ENCODE measurements at places on chromosomes 16 and 17.

DNA sequence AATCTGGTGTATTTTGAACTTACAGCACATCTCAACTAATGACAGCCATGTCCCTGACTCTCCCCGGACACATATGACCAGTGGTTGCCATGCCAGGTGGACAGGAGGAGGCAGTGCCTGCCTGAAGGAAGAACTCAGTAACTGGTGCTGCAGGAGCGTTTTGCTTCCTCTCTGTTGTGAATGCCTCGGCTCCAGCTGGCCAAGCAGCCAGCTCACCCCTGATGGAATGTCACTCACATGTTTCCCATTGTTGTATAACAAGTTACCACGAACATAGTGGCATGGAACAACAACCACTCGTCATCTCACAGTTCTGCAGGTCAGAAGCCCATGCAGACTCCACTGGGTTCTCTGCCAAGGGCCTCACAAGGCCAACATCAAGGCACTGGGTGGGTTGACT is 20.1 kb upstream of the IRF8 start:
- DNase-seq: no peak

DNA sequence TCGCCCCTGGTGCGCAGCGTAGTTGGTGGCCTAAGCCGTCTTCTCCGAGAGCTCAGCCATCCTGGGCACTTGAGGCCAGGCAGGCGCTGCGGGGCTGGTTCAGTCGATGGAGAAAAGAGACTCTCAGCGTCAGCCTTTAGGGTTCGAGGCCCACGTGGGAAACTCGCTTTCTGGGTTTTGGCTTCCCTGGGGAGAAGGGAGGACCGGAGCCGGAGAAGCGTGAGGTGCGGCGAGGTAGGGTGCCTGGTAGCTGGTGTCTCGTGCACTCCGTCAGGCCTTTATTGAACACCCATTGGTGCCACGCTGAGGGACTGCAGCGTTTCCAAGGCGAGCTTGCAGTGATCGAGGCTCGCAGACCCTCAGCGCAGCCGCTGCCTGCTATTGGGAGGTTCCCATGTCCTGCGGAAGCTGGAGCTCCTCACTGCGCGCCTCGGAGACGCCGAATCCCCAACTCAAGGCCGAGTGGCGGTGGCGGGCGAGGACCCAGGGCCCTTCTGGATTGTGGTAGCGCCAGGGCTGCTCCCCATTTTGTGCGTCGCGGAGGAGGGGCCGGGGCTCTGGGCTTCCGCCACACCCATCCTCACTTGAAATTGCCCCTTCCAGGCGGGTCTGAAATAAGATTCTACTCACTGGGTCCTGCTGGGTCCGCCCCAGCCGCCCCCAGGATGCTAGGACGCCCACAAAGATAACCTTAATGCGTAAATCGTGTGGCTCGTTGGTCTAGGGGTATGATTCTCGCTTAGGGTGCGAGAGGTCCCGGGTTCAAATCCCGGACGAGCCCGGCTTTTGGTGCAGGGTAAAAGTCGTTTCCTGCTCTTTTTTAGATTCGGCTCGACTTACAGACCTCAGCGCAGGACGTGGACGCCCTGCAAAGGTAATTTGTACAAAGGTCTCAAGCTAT is 1.2 kb downstream of the OR1F1 start:
- DNase-seq: no peak

DNA sequence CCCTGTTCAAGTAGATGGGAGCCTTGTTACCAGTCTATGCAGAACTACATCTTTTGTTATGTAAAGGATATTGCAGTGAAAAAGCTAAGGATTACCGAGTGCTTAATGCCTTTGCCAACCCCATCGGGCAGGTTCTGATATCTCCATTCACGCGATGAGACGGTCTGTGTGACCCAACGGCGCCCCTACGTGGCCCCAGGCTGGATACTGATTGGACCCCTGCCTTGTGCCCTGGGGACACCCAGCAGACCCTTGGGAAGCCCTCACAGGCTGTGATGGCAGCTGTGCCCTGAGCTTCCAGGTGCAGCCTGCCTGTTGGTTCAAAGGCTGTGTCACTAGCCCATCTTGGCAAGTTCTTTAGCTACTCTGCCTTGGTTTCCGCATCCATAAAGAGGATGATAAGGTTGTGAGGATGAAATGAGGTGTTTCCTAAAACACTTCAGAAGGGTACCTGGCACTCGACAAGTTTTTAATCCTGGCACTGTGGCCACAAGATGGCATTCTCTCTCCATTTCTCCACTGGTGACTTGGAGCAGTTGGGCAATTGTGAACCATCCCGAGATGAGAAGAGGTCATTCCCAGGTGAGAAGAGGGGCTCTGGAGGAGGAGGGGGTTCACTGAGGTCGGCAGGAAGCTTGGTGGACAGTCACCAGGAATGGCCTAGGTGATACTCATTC is 33.6 kb downstream of the HAPSTR1 start:
- no peak for DNase-seq

GRCh38 chr17:27402943-27403342 is 53.3 kb upstream of the KSR1 start:
- no peak for DNase-seq

GRCh38 chr16:17474572-17474971 is 3.8 kb upstream of the XYLT1 start:
- DNase-seq: no peak

DNA sequence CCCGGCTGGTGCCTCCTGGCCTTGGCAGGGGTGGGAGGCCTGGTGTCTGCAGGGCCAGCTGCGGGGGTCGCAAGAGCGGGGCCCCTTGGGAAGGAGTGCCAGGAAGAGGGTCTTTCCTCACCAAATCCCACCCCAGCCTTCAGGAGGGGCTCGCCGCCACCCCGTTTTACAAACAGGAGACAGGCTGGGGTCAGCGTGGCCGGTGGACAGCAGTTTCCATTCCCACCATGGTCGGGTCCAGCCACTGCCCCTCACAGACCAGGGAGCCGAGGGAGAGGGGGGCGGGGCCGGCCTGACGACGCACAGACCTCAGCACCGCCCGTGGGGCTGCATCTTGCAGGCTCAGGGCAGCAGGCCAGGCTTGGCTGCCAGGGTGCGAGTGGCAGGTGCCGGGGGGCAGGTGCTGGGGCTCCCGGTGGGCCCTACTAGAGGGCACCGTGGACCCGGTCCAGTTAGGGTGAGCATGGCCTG is 7.6 kb downstream of the CBFA2T3 start:
- no peak for DNase-seq

- DNase-seq: no peak
Observed at GRCh38 chr17:62870552-62870971, 62.4 kb upstream of the MARCHF10 start.

DNA sequence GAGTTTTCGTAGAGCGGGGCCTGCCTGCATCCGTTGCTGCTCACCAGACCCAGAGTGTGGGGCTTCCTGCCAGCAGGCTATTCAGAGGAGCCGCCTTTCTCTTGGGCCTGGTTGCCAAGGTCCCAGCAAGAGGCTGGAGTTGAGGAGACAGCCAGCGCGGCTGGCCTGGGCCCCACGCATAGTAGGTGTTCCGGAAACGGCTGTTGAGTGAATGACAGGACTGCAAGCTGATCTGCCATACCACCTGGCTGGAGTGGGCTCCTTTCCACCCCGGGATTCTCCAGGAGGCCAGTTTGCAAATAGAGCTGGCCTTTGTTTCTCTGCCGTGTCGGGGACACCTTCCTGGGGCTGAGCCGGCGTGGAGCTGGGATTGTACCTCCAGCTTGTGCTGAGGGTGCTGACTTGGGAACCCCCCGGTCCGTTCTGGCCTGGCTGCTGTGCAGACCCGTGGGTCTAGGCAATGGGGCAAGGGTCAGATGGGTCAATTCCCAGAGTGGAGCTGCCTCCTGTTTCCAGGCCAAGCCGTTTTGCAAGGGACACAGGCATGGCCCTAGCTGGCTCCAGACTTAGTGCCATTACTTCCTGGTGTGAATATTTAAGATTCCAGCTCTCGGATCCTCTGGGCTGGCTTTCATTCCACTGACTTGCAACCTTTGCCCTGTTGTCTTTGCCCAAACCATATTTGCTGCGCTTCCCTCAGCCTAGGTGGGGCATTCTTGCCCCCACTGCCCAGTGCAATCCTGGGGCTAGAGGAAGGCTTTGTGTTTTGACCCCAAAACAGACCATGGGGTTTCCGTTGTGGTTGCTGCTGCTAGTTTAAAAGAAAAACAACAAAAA is 68.8 kb downstream of the CMIP start:
- no peak for DNase-seq

DNA sequence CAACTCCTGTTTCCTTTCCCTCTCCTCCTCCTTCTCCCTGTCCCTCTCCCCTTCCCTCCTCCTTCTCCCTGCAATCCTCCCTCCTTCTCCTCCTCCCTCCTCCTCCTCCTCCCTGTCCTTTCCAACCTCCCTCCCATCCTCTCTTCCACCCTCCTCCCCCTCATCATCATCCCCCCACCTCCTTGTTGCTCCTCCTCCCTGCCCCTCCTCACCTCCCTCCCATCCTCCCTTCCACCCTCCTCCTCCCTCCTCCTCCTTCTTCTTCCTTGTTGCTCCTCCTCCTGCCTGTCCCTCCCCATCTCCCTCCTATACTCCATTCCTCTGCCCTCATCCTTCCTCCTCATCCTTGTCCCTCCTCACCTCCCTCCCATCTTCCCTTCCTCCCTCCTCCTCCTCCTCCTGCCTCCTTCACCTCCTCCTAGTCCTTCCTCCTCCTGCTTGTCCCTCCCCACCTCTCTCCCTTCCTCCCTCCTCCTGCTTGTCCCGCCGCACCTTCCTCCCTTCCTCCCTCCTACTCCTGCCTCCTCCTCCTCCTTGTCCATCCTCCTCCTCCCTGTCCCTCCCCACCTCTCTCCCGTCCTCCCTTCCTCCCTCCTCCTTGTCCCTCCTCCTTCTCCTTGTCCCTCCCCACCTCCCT is 222.5 kb downstream of the IRF8 start:
- no peak for DNase-seq

DNA sequence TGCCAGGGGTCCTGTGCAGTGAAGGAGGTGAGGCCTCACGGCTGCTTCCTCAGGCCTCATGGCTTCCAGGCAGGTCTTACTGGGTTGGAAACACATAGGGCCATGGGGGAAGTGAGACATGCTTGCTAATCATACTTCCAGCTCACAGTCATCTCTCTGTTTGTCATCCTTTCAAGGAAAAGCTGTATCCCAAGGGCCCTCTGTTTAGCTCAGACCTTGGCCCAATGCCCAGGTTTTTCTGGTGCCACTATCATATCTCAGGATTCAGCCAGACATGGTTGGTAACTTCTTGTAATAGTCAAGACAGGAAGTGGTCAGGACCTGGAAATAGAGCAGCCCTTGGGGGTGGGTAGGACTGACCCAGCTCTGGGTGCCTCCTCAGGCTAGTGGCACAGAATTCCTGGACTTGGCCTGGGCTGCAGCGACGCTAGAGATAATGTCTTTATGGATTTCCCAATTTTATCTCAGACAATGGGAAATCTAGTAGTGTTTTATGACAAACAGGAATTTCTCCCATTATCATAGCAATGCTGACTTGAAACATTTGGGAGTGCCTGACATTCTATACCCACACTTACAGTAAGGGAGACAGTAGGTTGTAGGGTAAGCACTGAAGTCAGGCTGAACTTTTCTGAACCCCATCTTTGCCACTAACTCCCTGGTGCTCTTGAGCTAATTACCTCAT is 13.5 kb upstream of the ITGB3 start:
- no peak for DNase-seq

DNA sequence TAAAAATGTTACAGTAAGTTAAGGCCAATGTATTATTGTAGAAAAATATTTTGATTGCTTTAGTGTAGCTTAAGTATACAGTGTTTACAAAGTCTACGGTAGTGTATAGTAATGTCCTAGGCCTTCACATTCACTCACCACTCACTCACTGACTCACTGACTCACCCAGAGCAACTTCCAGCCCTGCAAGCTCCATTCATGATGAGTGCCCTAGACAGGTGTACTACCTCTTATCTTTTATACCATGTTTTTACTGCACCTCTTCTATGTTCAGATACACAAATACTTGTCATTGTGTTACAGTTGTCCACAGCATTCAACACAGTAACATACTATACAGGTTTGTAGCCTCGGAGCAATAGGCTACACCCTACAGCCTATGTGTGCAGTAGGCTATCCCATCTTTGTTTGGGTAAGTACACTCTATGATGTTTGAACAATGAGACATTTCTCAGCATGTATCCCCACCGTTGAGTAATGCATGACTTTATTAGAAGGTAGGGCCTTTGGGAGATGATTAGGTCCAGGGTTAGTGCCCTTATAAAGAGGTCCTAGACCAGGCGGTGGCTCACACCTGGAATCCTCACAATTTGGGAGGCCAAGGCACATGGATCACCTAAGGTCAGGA is 117.8 kb downstream of the SLC39A11 start:
- DNase-seq: no peak

DNA sequence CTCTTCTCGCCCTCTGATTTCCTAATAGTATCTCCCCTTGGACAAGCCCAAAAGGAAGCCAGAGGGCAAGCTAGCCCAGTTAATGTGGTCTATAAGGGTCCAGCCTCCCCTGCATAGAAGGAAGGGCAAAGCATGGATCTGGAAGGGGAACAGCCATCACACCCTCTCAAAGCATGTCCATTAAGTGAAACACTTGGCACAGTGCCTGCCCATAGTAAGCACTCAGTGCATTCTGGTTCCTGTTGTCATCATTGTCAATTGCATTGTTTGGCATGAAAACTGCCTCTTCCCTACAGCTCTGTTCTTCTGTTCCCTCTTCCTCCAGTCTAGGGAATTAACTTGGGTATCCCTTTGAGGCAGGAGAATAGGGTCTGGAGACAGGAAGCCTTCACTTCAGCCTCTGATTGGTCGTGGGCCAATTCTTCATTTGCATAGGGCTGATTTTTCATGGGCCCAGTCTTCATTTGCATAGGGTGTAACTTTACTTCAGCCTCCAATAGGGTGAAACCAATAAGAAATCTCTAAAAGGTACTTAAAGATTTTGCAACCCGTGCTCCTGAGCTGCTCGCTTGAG is 81.4 kb downstream of the C17orf67 start:
- DNase-seq: no peak

DNA sequence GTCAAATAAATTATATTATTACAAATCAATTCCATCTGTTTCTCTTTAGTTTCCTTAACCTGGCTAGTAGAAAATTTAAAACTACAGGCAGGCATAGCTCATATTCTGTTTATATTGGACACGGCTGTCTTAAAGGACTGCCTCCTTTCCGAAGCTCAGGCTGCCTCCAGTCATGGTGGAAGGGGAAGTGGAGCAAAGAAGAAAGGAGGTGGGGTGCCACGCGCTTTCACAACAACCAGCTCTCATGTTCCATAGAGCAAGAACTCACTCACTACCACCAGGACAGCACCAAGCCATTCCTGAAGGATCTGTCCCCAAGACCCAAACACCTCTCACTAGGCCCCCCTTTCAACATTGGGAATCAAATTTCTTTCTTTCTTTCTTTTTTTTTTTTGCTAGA is 149.3 kb upstream of the KCNJ18 start:
- no peak for DNase-seq

All from activated CD4-positive, CD25-positive, alpha-beta regulatory T cell treated with anti-CD3 and anti-CD28 coated beads, Interleukin-2, amount 50 U/mL, for 16 hours (primary cell).